Non-pigmented ciliary epithelial cell (primary cell): ENCODE measurements at places on chromosomes 2 and 18.

GRCh38 chr2:160281213-160281612 lies 81.1 kb upstream of the ITGB6 start:
- no peak for DNase-seq

- DNase-seq: no peak
These were observed 22.4 kb downstream of the FN1 start for GRCh38 chr2:215413484-215413777.

GRCh38 chr2:14536976-14537375 lies 95.5 kb upstream of the LRATD1 start:
- DNase-seq: no peak

DNA sequence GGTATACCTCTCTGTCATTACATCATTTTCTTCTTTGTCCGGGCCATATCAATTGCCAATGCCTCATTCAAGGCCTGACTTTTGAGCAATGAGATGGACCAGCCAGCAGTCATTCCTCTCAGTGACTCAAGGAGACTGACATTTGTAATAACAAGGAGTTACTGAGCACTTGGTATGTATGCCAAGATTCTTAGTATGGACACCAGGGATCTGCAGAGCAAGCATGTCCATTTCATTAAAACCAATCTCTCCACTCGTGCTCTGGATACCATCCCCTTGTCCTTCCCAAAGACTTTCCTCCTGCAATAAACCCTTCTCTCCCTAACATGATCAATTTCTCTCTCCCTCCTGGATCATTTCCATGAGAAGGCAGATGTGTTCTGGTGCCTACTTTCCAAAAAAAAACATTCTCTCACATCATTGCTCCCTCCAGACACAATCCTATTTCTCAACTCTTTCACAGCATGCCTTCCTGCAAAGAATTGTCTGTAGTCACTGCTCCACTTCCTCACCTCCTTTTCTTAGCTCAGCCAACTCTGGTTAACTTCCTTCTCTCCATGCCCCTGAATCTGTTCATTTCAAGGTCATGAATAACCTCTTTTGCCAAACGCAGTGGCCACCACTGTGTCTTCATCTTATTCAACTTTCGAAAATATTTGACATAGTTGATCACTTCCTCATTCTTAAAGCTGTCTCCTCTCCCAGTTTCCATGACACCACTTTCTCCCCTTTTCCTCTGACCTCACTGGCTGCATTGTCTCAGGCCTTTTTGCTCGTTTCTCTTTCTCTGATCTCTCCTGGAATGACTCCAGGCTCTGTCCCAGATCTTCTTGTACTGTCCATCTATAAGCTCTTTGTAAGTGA lies 102.8 kb upstream of the CYP1B1 start:
- DNase-seq: peak; percentile 97

DNA sequence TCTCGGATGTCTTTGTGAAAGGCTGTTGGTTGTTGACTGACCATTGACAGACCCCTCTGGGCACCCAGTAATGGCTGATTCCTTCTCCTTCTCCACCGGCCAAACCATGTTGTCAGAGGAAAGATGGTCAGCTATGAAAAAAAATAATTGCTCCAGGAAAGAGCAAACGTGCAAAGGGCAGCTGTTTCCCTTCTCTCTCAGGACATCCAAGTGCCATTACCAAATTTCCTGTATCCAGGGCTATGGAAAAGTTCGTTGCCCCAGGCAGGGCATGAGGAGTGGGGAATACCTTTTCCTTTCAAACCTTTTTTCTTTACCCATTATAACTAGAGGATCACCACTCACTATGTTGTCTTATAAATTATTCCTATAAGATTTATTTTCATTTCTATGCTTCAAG lies 321.5 kb upstream of the HNRNPA3 start:
- DNase-seq: no peak

DNA sequence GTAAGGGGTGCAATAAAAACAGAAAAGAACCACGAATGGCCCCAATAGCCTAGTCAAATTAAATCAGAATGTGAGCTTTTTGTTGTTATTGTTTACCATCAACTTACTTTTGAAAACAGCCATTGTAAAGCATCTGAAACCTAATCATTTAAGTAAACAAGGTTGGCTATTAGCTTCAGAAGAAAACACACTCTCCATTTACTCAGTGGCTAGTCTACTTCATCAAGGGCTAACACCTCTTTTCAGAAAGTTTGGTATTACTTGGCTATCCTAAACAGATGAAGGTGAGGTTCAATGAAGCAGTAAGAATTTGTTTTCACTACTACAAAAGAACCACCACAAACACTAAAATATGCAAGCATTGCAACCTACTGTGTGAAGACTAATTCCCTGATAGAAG lies 398.0 kb downstream of the CDH2 start:
- no peak for DNase-seq

DNA sequence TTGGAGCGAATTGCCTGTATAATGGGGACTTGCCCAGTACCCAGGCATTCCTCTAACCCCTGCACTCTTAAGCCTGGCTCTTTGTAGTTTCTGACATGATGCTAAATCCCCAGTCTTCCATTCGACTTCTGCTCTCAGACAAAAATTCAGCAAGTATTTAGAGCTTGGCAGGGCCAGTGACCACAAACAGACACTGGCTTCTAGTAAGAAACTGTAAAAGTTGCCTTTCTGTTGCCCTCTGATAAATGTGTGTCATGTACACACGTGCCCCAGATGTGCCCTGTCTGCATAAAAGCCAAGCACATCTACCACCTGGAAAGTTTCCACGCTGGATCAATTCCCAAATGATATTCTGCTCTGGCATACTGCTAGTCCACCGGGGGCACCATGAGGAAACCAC lies 18.0 kb downstream of the PAX3 start:
- no peak for DNase-seq

GRCh38 chr2:47034973-47035609 lies 119.5 kb upstream of the MCFD2 start:
- no peak for DNase-seq

DNA sequence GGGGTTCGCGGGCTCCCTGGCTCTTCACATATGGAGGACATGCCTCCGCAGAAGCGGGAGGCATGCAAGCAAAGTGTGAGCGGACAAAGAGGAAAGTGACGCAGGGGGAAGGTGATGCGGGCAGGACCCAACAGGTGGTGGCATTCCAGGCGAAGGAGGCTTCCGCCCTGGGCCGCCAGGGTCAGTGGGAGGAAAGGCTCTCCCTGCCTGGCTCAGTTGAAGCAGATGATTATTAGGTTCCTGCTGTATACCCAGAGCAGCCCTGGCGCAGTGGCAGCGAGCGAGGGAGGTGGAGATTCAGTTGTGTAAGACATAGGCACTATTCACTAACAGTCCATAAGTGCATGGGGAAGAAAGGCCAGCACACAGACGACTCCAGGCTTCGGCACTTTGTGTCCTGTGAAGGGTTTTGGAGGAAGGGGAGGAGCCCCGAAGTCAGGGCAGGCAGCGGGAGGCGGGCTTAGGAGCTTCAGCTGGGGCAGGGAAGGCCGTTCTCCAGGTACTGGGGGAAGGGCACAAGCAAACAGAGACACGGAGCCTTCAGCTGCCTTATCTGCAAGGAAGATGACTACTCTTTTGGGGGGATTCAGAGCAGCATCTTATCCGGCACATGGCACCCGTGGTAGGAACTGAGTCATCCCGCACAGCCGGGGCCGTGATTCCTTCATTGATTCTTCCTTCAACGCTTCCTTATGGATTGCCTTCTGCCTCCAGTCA lies 89.8 kb downstream of the TGOLN2 start:
- no peak for DNase-seq

- DNase-seq: no peak
These were observed 67.1 kb downstream of the CPS1 start for GRCh38 chr2:210623506-210623905.

DNA sequence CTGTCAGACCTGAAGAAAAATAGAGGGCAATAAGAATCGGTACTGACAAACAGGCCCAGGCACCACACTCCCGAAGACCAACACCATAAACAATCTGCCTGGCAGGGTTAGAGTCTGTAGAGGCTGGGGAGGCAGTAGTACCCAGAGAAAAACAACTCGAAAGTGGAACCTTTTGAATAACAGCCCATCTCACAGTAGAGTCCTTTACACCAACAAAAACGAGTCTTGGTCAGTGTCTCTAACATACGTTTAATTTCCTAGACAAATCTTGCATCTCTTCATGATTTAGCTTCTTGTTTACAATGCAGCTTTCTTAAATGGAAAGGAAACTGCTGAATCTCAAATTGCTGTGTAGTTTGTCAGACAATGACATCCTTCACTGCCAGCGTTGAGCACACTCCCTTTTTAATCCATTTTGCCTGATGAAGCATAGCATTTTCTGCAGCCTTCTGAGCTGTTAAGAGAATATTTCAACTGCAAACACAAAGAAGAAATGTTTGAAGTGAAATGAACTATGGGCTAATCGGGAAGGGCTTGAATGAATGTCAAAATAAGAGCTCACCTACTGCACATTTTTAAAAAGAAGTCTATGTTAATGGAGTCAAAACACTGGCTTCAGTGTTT lies 73.1 kb upstream of the DSG1 start:
- no peak for DNase-seq

DNA sequence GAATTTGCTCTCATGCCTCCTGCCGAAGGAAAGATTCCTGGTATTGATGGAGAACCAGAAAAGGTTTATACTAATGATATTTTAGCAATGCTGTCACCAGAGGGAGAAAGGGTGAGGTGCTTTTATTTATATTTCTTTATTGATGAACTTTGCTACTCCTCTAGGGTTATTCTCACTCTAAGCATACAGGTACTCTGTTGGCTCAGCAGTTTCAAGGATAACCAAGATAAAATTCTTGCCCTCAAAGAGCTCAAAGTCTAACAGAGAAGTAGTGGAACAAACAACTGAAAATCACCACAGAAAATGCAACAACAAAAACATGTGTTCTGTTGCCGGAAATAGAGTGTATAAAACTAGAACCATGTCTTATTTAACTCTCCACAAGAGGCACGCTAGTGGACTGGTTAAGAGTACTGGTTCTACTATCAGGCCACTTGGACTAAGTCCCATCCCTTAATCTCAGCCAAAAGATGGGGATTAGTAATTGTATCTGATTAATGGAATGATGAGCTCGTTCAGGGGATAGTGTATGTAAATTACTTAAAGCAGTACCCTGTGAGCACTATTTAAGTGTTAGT lies 103.6 kb downstream of the DNAH6 start:
- DNase-seq: no peak

DNA sequence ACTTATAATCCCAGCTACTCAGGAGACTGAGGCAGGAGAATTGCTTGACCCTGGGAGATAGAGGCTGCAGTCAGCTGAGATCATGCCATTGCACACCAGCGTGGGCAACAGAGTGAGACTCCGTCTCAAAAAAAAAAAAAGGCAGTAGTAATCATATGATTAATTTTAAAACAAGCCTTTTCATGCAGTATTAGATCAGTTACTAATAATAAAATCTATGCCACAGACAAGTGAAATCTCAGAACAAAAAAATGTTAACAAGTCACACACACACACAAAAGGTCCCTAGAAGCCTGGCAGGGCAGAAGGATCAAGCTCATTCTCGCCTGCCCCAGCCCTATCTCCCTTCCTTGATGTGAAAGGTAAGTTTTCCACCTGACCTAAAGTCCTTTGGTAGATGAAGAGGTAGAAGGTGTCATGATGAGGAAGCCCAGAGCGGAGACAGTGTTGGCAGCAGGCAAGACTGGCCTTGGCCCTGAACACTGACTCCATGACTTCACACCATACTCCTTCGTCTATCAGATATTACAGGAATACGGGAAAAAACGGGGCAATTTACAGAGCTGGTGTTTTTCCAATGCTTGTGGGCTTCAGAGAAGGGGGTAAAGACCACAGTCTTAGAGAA lies 10.6 kb downstream of the KDSR start:
- DNase-seq: no peak

DNA sequence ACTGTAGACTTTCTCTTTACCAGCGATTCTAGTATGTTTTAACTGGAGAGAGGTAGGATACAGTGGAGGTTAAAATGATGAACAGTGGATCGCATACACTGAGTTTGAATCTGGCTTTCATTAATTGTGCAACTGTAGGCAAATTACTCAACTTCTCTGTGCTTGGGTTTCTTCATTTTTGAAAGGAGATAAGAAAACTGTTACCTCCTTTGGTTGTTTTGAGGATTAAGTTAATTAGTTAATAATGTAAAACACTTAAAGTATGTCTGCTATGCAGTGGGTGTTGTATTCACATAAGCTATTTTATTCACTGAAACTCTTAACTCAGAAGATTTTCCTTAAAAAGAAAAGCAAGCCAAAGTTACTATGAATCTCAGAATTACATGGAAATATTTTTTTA lies 111.8 kb upstream of the CYP20A1 start:
- no peak for DNase-seq

GRCh38 chr2:212723226-212723625 lies 184.6 kb upstream of the ERBB4 start:
- DNase-seq: peak; percentile 41

DNA sequence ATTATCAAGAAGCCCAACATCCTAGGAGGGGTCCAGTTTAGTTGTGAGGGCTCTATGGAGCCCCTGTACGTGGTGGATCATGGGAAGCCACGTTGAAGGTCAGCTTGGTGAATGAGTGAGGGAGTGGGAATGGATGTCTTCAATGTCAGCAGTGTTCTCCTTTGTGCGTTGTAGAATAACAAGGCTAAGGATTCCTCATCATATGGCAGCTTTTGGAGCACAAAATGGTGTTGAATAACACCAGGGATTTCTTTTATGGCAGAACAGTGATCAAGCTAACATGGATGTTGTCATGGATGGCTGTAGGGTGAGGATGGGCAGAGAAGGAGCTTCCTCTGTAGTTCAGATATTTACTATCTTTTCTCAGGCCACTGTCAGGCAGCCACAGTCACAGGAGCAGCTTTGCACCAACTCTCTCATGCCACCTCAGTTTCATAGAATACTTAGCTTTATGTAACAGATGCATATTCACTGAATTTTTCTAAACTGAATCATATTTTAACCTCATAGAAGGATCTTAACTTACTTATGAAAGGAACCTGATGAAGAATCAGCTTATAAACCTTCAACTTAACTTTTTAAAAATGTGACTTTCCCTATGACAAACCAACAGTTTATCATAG lies 284.5 kb upstream of the EPAS1 start:
- DNase-seq: no peak

DNA sequence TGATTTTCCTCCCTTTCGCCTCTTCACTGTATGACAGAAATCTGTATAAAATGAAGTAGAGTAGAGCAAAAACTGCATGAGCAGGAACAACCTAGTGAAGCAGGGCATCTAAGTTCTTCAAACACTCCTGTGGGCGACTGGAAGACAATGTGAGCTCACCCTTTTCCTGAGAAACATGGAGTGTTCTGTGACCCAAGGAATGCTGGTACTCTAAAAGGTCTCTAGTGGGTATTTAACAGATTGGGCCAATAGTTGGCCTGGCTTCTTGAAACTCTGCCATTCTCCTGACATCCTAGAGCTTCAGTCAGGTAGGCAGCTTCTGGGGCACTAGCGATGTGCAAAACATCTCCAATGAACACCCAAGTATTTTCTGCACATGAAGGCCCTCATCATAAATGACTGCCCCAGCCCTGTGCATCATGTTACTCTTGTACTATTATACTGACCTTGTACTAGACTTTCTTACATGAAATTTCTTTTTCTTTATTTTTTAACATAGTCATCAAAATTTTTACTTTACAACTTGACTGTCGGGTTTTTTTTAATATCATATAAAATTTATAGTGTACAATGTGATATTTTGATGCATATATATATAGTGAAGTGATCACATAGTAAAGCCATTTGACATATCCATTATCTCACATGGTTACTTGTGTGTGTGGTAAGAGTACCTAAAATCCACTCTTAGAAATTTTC lies 294.6 kb upstream of the SESTD1 start:
- DNase-seq: no peak
